NCI-H187 (cell line): ENCODE measurements at places on chromosomes 3 and 15.

DNA sequence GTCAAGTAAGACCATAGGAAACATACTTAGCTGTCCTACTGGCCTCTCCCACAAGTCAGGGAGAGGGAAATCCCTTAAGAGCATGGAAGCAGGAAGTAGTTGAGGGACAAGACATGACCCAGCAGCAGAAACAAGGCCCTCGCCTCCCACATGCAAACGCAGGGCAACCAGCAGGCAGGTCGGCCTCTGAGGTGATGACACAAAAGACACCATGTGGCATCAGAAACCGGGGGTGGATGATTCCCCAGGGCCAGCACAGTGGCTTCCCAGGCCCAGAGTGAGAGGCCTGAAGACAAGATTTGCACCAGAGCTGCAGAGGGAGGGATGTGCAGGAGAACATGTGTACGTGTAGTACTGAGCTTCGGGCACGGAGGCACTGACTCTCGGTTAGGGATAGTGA lies 26.3 kb downstream of the PXYLP1 start:
- DNase-seq = no peak

DNA sequence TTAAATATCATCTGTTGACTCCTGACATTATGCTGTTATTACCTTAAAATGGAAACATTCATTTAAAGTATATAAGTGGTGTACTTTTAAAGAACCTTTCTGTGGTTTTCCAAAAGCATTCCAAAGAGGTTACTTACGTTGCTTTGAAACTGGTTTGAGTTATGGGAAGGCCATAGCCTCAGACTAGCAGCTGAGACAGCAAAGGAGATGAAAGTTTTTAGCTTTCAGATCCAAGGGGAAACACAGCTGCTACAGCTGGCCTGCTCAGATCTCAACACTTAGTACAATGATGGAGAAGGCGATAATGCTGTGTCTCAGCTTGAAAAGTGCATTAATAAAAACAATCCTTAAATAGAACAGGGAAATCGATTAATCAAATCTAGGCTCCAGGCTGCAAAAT lies 921.1 kb downstream of the ROBO1 start:
- no peak for DNase-seq

- DNase-seq = no peak
Measured at GRCh38 chr3:141384157-141384556, 15.9 kb downstream of the ZBTB38 start.

- no peak for DNase-seq
Measured at GRCh38 chr3:86257955-86258641, 732.9 kb downstream of the VGLL3 start.

- no peak for DNase-seq
Measured at GRCh38 chr3:143330296-143330868, 210.8 kb downstream of the CHST2 start.
